ENCODE measurements at places on chromosomes 3 and 15.

GRCh38 chr3:153219146-153219545, 57.1 kb downstream of the RAP2B start:
- DNase-seq: no peak

- DNase-seq: no peak
These were observed 57.1 kb downstream of the CAPN7 start for GRCh38 chr3:15263120-15263519.

DNA sequence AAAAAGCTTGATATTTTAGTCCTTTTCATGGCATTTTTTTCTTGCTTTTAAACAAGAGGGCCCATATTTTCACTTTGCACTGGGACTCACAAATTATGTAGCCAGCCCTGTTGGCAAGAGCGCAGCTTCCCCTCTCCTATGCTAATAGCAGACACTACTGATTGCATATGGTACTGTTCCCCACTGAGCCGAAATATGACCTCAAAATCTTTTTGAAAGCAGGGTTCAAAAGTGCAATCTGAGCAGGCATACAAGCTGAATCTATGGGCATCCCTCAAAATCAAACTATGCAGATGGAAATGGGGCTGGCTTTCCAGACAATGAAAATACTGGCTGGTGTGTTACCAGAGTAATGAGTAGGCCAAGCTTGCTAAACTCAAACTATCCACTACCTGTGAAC, 225.2 kb upstream of the SETMAR start:
- no peak for DNase-seq

DNA sequence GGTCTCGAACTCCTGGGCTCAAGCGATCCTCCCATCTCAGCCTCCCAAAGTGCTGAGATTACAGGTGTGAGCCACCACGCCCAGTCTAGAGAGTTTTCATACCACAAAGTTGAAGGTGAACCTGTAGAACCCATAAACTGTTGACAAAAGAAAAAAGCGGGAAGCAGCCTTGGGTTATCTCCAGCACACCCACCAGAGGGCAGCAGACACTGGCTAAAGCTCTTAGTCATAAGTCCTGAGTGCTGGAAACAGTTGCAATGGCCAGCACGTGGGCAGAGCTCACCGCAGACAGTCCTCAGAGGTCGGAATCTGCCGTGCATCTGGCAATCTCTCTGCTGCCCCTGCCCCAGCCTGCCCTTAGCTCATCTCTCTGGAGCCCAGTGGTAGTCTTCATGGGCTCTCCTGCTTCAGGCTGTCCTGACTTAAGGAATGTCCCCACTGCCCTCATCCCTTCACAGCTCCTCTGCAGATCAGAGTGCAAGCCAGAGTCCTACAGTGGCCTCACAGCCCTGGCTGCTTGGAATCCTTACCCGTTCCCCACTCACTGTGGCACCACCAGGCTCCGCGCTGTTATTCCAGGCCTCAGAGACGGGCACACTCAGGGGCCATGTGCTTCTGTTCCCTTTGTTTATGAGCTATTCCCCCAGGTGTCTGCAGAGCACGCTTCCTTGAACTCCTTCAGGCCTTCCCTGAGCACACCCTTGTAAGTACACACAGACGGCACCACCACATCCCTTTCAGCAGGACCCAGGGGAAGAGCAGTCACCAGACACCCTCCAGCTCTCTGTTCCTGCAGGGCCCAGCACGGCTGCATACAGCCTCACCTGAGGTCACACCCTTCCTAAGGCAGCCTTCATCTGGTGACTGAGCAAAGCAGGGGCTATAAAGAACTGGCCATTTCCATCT, 8.8 kb upstream of the ELP6 start:
- DNase-seq: peak; percentile 86

DNA sequence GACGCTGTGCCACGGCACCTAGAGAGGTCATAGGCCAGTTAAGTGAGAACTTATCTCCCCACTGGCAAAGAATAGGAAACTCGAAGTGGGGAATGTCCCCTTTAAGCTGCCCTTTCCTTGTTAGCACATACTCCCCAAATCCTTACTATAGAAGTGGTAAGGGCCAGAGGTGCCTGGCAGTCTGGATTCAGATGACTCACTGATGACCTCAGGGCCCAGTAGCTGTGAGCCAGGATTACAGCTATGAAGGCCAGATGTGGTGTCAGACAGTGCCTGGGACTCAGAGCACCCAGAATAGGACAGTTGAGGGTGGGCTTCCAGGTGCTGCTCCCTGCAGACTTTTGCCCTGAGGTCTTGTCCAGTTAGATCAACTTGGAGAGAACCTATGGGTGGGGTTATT, 37.7 kb downstream of the PDIA5 start:
- no peak for DNase-seq

DNA sequence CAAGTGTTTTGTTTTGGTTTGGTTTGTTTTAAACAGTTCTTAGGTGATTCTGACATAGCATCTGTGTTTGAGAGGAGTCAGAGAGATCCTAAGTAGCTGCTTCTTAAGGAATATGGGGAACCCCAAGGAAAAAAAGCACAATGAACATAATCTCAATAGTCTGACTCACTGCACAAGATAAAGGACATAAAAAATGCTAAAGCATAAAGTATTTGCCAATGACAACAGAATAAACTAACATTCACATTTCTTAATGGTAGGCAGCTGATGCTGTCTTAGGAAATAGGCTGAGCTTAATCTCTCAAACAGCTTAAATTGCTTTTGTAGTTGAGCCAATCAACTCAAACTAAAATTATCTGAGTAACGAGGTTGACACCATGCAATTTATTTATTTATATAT, 2.9 kb downstream of the NCEH1 start:
- no peak for DNase-seq

Data from activated CD4-positive, alpha-beta T cell treated with anti-CD3 and anti-CD28 coated beads for 48 hours (primary cell).